ENCODE measurements at places on chromosomes 2 and 18.

- no peak for ATAC-seq
These were observed 19.6 kb upstream of the ALMS1 start for GRCh38 chr2:73366060-73366459.

DNA sequence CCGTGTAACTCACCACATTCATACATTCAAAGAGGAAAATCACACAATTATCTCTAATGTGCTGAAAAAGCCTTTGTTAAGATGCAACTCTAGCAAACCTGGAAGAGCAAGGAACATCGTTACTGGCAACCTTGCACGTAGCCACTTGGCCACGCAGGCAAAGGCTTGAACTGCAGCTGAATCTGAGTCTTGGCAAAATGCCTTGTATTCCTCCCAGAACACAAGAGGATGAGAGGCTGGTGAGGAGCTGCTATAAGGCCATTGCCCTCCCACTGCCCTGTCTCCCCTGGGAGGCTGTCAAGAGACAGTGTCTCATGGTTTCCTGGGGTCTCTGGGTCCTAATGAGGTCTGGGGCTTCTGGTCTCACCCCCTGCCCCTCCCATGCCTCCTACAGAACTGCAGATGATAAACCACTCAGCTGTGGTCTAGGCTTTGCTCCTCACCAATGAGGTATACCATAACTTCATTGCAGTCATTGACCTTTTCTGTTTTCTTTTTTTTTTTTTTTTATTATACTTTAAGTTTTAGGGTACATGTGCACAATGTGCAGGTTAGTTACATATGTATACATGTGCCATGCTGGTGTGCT is 141.4 kb downstream of the SPP2 start:
- no peak for ATAC-seq

DNA sequence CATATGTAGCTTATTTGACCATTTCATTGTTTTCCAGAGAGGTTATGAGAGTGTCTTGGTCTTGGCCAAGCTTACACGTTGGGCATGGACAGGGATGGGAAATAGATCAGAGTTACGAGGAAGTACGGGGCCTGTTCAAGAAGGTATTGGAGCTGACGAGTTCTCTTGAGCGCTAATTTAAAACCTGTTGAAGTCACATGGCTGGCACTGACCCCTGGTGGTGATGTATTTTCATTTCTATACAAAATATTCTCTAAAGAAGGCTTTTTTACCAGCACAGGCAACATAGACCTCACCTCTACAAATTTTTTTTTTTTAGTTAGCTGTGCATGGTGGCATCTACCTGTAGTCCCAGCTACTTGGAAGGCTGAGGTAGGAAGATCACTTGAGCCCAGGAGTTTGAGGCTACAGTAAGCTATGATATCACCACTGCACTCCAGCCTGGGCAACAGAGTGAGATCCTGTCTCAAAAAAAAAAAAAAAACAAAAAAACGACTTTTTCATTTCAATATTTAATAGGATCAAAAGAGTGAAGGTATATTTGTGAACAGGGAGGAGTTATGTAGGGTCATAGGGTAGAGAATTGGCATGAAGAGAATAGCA is 19.6 kb downstream of the UGP2 start:
- peak; percentile 57 for ATAC-seq

DNA sequence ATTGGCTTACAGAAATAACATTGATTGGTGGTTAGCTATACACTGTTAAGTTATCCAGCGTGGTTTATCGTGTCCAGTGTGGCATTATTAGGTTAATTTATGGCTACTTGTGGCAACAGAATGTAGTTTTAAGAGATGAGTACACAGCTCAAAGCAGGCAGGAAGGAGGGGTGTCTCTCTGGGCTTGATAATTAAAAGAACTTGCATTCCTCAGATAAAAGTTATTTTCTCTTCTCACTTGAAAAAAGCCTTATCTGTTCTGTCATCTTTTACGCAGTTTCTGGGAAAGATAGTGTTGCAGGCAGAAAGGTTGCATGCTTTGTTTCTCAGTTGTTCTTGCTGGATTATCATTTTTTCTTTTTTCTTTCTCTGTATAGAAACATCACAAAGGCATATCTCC is 154.4 kb upstream of the COL3A1 start:
- no peak for ATAC-seq

DNA sequence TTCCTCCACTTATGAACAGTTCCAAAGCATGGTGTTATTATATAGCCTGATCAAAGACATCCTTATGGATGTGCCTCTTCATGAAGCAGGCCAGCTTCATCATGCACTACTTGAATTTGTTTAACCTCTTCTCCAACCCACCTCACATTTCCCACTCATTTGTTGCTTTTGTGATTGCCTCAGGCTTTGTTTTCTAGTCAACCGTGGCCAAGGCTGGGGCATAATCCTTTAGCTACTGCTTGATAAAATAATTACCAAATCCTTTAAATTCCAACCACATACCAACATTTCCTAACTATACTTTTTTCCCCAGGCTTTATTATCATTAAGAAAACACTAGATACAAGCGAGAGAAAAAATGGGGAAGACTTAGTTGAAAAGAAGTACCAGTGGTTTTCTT is 39.6 kb upstream of the SCN1A start:
- no peak for ATAC-seq

DNA sequence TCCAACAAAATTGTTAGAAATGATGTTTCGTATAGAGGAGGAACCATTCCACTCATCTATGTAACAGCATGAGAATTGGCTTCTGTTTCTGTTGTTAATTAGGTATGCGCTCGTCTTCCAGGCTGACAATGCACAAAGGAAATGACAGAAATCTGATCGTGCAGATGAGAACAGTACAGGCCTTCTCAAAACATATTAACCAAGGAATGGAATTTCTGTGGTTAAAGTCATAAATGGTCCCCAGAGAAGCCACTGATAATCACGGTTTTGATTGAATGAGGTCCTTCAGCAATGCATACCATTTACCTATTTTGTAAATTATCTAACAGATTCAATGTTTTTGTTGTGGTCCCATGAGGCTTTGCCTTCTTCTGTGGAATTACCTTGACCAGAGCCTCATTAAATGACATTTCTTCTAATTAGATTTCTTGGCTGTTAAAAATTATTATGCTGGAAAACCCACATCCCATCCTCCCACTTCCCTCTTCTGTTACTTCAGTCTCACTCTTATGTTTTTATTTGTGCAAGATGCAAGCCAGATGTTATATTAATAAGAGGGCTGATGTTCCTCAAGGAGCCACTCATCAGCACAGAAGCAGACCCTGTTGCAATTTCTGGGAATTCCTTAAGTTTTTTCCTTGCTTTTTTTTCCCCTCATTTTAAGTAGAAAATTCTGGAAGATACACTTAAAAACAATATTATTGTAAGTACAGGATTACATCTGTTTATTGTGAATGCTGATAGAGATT is 395.8 kb downstream of the PID1 start:
- no peak for ATAC-seq

DNA sequence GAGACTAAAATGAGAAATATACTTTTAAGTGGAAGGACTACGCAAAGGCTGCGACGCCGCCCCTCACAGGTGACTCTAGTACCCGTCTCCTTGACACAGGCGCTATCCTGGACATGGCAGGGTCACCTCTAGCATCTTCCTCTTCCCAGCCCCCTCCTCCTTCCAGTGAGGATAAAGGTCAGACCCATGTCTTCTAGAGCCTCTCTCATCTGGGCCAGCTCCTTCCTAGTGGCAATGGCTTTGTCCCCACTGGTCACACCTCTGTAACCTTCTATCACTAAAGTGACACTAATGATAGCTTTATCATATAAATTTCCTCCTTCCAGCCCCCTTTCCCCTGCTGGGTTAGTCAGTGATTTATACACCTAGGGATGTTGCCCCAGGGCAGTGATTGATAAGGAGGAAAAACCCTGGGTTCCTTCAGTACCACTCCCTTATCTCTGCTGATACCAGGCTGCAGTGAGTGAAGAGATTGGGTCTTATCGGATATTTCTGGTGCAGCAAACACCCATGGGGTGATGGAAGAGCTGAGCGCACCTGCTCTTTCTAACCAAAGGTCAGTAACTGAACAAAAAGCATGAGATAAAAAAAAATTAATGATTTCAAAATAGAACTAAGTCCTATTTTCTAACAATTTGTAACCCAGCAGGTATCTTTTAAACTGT is 62.0 kb upstream of the FZD5 start:
- ATAC-seq: no peak

DNA sequence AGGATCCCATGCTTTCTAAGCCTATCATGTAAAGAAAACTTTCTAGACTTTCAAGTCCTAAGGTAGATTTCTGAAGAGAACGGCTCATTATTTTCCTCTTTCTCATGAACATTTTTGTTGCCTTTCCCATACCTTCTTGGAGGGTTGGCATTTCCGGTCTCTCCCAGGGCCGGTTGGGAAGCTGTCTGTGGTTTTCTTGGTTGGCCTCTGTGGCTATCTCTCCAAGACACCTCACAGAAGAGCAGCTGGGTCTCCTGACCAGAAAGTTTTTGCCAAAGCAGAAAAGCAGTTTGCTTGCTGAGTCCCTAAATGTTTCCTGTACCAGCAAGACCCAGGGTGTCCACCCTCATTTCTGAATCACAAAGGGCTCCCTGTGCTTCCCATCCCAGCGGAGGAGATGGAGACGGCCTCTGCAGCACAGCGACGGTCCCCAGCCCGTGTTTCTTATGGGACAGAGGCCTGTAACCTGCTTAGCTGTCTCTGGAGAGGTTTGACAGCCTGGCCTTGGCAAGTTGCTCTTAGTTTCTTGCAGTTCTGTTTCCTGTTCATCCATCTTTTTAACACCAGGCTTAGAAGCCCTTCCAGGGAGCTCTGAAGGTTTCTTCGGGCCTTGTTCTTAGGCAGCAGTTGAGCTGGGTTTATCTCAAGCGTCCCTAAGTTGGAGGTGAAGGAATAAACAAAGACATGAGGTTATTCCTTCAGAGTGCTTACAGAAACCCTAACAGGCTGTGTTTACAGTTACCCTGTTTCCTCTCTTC is 39.8 kb downstream of the GREB1 start:
- ATAC-seq: no peak

- ATAC-seq: no peak
These were observed 229.2 kb downstream of the MYT1L start for GRCh38 chr2:2101924-2102323.

- ATAC-seq: no peak
These were observed 17.0 kb downstream of the RND3 start for GRCh38 chr2:150470435-150470834.

DNA sequence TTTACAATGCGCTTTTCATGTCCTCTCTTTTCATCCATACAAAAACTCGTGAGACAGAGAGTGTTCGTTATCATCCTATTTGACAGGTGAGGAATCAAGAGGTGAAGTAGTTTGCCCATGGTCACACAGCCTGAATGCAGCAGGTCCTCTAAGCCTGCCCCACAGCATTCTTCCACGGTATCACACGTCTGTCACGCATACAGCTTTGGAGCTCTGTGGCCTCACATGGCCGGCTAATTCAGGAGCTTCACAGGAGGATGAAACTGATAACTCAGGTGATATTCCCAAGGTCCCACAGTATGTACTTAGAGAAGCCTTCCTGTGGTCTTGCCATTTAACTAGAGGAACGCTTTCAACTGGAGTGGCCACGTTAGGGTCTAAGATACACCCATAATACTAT is 59.0 kb downstream of the MYO5B start:
- no peak for ATAC-seq

GRCh38 chr2:132465917-132466316 is 49.3 kb downstream of the GPR39 start:
- ATAC-seq: no peak
